ENCODE measurements at places on chromosomes 16 and 17. TPM values are rescaled to one million over a fixed set of nuclear protein-coding genes. Genes with fewer than 3 reads are reported as not detected.

Gene HOXB3
- total RNA-seq: 3.0 TPM

Gene BOLA2B
- 67.1 TPM for total RNA-seq

Gene MARF1
- total RNA-seq: 15.1 TPM

Gene SLC6A2
- total RNA-seq: not detected

Gene BAIAP3
- 0.33 TPM for total RNA-seq

Gene BCAR1
- total RNA-seq: 52.8 TPM

Gene CTRL
- 0.33 TPM for total RNA-seq

Gene CTRB2
- not detected for total RNA-seq

Gene TEKT1
- not detected for total RNA-seq

Gene KRT33A
- total RNA-seq: not detected

Gene TBC1D3D
- 0.12 TPM for total RNA-seq

Gene CCL7
- total RNA-seq: 0.89 TPM

Gene TEX19
- total RNA-seq: 0.12 TPM

Gene TOX3
- not detected for total RNA-seq

Gene PRSS21
- total RNA-seq: 3.4 TPM

Gene HOXB8
- total RNA-seq: not detected

Gene NOG
- 2.7 TPM for total RNA-seq

Gene SLC47A2
- not detected for total RNA-seq

Gene GNGT2
- not detected for total RNA-seq

Gene SLC16A6
- 10.6 TPM for total RNA-seq
